GM12878 (cell line): ENCODE measurements at places on chromosomes 1 and 21. TPM values are rescaled to one million over a fixed set of nuclear protein-coding genes. Genes with fewer than 3 reads are reported as not detected.

- DNase-seq = no peak
Observed at GRCh38 chr1:93798291-93798690, 80.7 kb downstream of the DNTTIP2 start.

DNA sequence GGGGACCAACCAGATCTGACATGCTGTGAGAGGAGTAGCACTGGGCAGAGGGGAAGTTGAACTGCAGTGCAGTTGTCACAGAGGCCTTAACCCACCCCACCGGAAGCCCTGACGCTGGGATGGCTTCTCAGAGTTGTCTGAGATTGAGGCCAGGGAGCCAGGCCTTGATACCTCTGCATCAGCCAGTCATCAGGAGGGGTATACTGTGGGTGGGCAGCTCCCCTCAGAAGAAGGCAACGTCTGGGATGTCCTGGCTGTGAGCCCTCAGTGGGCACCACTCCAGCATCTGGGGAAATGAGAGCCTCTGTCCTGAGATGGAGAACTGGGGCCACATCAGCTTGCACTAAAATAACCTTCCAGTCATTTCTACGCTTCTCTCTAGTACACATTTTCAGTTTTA lies 47.9 kb upstream of the BCAR3 start:
- DNase-seq = no peak

DNA sequence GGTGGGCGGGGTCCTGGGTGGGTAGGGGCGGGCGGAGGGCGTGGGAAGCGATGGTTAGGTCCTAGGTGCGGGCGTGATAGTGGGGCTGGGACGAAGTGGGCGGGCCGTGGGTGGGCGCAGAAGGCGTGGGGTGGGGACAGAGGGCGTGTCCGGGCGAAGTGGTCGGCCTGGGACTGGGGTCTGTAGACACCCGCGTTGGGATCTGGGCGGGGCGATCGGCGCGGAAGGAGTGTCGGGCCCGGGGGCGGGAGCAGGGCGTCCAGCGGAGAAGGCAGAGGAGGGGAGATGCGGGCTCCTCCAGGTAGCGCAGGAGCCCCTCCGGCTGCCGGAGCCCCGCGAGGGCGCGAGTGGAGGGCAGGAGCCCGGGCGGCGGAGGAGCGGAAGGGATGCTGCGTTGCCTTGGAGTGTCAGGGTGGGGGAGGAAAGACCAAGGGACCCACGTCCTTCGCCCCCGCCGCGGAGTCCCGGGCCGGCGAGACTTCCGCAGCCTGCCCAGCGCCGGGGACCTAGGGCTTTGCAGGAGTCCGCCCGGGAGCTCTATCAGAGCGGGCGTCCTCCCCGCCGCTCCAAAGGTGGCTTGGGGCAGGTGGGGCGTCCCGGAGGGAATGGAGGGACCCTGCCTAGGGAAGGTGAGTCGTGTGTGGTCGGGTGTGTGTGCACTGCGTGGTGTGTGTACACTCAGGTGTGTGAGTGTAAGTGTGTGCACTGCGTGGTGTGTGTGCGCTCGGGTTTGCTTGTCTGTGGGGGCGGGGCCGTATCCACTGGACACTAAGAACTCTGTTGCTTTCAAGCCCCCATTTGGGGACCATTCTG lies 27.0 kb upstream of the PRSS38 start:
- DNase-seq = no peak

DNA sequence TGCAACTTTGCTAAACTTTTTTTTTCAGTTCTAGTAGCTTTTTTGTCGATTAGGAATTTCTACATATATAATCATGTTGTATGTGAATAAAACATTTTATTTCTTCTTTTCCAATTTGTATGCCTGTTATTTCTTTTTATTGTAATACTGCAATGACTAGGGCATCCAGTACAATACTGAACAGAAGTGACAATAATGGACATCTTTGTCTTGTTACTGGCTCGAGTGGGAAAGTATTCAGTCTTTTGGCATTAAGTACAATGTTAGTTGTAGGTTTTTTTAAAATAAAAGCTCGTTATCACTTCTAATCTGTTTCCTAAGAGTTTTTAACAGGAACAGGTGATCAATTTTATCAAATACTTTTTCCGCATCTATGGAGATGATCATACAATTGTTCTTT lies 9.8 kb downstream of the STPG1 start:
- no peak for DNase-seq

DNA sequence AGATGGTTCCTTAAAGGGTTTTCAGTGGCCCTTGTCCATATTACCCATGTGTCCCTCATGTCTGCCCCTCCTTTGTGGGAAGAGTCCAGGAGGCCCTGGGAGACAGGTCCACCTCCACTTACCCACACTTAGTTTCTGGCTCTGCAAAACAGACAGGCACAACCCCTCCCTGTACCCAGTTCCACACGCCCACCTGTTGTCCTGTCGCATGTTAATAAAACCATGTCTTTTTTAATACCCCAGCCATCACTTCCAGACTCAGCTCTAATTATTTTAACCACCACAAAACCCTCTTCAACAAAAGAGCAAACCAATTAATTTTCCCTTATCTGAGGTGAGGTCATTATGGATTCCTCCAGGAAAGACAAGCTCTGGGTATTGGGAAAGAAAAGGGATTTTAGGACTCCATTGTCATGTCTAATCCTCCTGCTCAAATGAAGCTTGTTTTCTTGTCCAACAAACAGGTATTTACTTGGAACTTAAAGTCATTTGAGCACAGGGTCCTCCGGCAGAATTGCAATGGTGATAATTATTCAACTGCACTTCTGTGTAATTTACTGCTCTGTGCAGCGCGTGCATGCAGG lies 68.9 kb downstream of the CCDC185 start:
- no peak for DNase-seq

GRCh38 chr1:100187912-100188311 lies 9.9 kb upstream of the LRRC39 start:
- no peak for DNase-seq

DNA sequence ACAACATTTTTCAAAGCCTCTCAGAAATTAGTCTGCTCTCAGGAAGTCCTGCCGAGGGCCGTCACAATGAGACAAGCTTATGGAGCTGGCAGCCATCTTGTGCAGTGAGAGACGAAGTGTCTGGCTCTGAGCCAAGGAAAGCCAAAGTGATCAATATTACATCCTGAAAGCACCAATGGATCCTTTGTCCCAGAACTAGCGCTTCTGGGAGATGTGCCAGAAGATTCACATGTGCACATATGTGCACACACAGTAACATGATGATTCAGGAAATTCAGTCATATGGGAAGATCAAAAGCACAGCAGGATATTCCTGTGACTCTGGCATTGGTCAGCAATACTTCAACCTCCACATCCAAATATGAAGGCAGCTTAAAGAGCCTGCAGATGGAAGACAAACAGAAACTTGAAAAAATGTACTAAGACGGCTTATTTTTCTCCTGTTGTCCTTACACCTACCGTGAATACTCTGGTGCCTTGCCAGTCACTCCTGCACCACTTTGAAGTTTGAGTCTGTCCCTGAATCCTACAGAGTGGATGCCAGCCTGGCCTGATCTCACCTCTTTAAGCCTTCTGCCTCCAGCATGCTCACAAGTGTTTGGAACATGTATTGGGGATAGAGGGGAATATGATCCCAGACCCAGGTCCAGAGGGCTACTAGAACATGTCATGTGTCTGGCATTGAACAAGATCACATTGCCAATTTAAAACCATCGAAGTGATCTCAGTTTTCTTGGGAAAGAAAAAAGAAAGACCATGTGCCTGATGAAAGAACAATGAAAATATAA lies 44.5 kb upstream of the PRRX1 start:
- DNase-seq = no peak

- no peak for DNase-seq
Observed at GRCh38 chr1:107251839-107252238, 111.0 kb downstream of the NTNG1 start.

DNA sequence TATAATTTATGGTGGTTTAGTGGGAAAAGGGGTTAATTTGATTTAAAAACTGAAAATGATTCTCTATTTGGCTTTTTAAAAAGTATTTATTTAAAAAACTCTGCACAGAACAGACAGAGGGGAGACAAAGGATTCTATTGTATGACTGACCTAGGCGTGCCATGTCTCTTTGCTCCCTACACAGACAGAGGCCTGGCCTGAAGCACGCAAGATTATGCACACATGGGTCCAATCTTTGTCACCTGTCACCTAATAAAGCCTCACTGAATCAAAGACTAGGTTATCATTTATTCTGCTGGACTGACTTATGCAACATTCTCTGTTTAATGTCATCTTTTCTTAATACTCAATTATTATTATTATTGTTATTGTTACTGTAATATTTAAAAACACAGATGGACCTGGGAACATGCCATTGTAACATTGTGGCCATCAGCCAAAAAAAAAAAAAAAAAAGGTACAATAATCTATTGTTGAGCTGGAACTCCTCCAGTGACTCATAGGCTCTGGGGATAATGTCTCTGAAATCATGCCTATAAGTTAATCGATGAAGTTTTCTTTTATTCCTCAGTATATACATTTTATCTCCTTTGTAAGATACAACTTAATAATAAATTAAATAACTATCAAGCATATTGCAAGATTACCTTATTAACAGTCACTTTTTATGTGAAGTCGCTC lies 112.1 kb downstream of the RUNX1 start:
- DNase-seq = no peak

DNA sequence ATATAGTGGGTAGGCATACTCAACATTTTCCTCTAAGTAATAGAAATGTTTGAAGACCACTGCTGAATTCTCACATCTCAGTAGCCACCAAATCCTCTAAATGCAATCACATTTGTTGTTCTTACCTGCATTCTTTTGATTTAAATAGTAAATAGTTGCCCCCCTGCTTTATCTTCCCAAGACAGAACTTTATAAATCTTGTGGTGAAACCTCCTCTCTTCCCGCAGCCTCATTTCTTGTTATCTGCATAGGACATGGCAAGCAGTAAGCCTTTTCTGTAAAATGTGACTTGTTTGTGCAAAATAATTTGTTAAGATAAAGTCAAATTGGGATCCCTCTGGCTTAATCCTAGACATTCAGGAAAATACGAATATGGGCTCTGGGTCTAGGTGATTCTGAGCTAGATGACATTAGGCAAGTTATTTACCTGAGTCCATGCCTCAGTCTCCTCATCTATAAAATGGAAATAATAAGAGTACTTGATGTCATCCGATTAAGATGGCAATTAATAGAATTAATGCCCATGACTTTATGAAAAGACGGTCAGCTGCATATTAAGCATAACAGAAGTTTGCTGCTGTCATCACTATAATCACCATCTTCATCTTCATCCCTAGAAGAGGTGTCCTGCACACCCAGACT lies 77.7 kb downstream of the LRRC8C start:
- no peak for DNase-seq

LCE1F gene
- 0.72 and 0.75 TPM in 2 replicates for polyA plus RNA-seq

LINGO4 gene
- not detected in 2 replicates for polyA plus RNA-seq
